HTR-8/SVneo (cell line): ENCODE measurements at places on chromosomes 11 and 22.
A peak's percentile ranks its signal among the peaks of the same experiment; 100 is the strongest.

- no peak for DNase-seq
These were observed 32.2 kb upstream of the TEAD1 start for GRCh38 chr11:12642040-12642439.

- DNase-seq = no peak
These were observed 12.0 kb upstream of the PVALB start for GRCh38 chr22:36828815-36829214.

DNA sequence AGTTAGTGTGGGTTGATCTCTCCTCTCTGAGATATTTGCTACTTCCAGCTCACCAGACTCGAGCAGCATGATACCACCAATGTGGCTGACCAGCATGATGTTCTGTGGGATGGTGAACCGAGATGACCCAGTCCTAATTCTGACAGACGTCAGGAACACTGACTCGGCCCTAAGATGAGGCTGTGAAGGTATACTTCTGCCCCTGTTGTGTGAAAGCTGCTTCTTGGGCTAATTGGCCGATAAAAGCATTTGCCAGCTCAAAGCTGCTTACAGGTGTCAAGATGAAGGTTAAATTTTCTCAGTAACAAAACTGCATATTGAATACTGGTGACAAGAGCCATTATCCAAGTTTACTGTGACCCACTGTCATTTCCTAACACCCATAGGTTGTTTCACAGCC, 151.4 kb downstream of the BRD1 start:
- DNase-seq = no peak

DNA sequence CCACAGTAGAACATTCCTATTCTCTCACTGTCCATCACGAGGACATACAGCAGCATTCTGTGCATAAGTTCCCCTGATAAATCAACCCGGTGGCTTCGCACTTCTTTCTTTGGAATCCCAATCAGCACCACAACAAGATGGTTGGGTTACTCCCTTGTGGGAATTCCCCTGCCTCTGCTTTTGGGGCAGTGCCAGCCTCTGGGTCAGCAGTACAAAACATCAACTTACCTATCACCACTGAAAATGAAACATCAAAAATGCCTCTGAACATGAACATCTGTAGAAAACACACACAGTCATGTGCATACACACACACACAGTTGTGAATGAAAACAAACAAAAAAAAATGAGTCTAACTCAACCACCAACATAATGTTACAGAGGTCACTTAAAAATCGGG, 79.3 kb downstream of the KCNA4 start:
- no peak for DNase-seq

DNA sequence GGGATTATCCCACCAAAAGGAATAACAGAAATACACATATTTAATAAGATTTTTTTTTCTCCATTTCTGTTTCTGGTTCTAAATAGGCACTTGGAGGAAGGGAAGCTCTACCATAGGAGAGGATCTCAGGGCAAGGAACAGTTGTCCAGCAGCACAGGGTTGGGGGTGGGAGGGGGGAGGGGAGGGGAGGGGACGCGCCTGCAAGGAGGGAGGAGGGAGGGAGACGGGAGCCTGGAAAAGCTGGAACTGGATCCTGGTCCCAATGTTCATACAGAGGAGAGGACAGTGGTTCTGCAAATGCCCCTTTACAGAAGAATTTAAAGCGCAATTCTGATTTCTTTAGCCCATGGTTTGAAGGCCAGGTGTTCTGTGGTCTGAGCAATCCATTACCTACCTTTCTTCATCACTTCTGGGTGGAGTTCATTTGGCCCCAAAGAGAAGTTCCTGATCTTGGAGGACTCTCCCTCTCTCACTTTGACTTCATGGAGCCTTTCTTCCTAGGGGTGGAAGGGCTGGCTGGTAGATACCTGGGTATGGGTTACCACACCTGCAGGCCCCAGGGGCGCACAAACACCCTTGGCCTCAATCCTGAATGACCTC, 348.9 kb upstream of the NCAM1 start:
- no peak for DNase-seq

- DNase-seq = no peak
These were observed 17.6 kb upstream of the PRG2 start for GRCh38 chr11:57407941-57408475.

DNA sequence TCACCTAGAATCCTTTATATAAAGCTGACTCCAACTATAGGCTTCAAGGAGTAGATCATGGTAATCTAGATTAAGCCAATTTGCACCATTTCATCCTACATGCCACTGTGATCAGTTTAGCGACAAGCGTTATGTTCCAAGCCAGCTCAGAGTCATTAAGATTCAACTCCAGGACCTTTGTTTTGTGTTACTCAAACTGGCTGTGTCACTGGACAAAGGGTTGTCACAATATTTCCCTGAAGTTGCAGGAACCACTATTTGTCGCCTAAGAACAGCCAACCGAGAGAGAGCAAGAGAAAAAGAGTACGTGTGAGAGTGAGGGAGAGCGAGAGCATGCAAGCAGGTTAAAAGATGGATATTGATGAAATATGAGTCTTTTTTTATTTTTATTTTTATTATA, 104.8 kb downstream of the USP35 start:
- DNase-seq = no peak

- DNase-seq = no peak
These were observed 131.3 kb downstream of the C11orf87 start for GRCh38 chr11:109553284-109553683.

- no peak for DNase-seq
These were observed 29.4 kb upstream of the GRIK4 start for GRCh38 chr11:120482149-120482548.

GRCh38 chr11:35845860-35846259, 98.0 kb upstream of the LDLRAD3 start:
- no peak for DNase-seq

GRCh38 chr11:103494491-103494890, 385.3 kb downstream of the DYNC2H1 start:
- DNase-seq = no peak

- no peak for DNase-seq
These were observed 837.3 kb downstream of the TBC1D22A start for GRCh38 chr22:47599753-47600152.

DNA sequence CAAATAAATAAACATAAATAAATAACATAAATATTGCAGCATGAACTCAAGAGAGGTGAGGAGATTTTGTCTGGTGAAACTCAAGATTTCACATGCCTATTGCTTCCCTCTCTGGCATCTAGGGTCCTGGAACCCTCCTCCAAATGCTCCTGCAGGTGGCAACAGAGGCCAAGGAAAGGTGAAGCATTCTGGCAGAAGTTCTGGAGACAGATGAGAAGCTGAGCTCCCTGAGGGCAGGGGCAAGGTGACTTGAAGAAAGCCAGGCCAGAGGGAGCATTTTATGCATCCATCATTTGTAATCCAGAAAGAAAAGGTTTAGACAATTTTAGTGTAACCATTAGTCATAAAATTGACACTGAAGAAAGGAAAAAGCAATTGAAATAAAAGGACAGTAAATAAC, 64.9 kb downstream of the ENDOD1 start:
- peak; percentile 36 for DNase-seq

DNA sequence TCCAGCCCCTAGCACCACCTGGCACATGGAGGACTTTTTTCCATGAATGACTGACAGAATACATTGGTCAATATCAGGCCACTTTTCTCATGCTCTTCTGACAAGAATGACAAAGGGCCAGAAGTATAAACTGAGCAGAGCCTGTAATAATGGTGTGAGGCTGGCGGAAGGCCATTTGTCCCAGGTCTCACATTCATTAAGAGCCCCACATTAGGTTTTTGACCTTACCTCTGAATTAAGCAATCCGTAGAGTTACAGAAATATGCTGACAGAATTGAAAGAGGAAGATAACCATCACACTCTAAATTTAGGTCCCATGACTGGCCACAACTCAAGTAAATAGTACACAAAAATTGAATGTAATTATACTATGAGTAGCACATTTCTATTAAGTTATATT, 55.2 kb downstream of the SYT9 start:
- no peak for DNase-seq

- DNase-seq = no peak
These were observed 131.0 kb downstream of the MICAL2 start for GRCh38 chr11:12241401-12241800.

GRCh38 chr22:21569459-21570170, 2.1 kb downstream of the UBE2L3 start:
- DNase-seq = no peak

DNA sequence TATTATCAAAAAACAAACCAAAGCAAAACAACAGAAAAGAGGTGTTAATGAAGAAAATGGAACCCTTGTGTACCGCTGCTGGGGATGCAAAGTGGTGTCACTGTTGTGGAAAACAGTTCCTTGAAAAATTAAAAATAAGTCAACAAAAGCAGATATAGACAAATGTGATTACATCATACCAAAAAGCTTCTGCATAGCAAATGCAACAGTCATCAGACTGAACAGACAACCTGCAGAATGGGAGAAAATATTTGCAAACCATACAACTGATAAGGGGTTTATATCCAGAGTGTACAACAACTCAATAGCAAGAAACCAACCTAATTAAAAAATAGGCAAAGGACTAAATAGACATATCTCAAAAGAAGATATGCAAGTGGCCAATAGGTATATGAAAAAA, 22.9 kb upstream of the CARS1 start:
- DNase-seq = no peak

GRCh38 chr11:63917692-63918506, 935 bp upstream of the RCOR2 start:
- no peak for DNase-seq

GRCh38 chr11:64244107-64244506, 2.6 kb downstream of the PPP1R14B start:
- DNase-seq = no peak

GRCh38 chr11:109644152-109644551, 222.2 kb downstream of the C11orf87 start:
- no peak for DNase-seq

DNA sequence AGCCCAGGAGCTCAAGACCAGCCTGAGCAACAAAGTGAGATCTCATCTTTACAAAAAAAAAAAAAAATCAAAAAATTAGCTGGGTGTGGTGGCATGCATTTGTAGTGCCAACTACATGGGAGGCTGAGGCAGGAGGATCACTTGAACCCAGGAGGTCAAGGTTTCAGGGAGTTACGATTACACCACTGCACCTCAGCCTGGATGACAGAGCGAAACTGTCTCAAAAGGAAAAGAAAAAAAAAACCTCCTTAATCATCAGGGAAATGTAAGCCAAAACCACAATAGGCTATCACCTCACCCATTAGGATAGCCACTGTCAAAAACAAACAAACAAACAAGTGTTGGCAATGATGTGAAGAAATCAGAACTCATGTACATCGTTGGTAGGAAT, 13.4 kb downstream of the DGCR2 start:
- DNase-seq = no peak

- DNase-seq = no peak
These were observed 28.4 kb upstream of the SIK2 start for GRCh38 chr11:111573821-111574249.

DNA sequence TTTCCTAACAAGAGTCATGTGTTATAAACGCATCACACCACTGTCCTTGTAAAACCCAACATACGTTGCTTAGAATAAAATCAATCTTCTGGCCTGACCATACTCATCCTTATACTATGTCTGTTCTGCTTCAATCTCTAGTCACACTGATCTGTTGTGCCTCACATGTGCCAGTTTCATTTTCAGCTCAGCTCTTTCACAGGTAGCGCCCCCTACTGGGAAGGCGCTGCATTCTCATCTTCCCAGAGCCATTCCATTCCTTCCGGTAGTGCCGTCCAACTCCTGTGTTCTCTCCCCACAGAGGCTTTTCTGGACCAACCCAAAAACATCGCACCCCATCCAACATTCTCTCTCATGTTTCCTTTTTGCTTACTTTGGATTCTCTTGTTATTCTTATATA, 22.2 kb downstream of the CASP5 start:
- DNase-seq = no peak

GRCh38 chr11:69071086-69071800, 22.5 kb downstream of the TPCN2 start:
- no peak for DNase-seq

DNA sequence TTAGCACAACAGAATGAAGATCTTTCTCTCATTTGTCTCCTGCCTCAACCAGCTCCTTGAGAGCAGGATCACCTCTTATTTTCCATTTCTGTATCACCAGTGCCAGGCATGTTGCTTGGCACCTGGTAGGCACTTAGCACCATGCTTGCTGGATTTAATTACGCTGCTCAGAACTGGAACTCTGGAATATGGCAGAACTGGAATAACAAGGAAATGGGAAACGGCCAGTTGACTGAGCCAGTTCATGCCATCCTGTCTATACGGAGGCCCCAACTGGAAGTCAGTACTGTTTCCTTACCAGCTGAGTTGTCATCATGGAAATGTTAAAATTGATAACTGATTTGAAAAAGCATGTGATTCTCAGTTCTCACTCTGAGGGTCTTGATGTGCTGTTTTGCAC, 69.5 kb upstream of the YWHAH start:
- no peak for DNase-seq

DNA sequence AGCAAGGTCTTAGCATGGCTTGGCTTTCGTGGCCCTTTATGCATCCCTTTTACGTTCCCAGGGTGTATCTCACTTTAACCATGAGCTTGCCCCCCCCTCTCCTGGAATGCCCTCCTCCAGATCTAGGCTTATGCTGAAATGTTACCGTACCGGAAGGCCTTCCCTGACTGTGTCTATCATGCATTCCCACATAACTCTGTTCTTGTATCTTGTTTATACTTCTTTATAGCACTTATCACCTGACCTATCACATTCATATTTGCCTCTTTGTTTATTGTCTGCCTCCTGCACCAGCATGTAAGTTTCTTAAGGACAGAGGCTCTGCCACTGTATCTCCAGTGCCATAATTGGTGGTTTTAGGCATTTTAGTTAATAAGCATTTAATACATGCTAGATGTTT, 38.9 kb downstream of the PPFIBP2 start:
- no peak for DNase-seq

DNA sequence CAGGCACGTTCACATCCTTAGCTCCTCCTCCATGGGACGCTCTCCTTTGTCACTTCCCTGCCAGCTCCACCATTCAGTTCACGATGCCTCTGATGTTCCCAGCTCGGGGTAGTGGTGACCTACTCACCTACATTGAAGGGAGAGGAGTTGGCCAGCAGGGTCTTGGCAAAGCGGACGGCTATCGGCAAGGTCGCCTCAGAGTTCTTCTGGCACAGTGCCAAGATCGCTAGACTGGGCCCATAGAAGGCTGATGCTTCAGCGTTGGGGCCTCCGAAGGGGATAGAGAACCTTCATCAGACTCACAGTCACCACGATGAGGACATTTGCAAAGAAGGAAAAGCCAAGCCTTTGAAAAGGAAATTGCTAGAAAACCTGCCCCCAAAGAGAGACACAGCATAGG, 3.0 kb downstream of the CBLIF start:
- no peak for DNase-seq

- DNase-seq = no peak
These were observed 109.7 kb upstream of the RRM1 start for GRCh38 chr11:3984896-3985295.

- DNase-seq = no peak
These were observed 52.3 kb downstream of the ZBTB44 start for GRCh38 chr11:130262424-130262823.

- DNase-seq = peak; percentile 79
These were observed 39.0 kb downstream of the CTNND1 start for GRCh38 chr11:57800444-57801182.

- no peak for DNase-seq
These were observed 204.2 kb upstream of the MTNR1B start for GRCh38 chr11:92765082-92765840.

- no peak for DNase-seq
These were observed 37.7 kb upstream of the MMP12 start for GRCh38 chr11:102912482-102912830.
